ENCODE measurements at places on chromosomes 7 and 10.

DNA sequence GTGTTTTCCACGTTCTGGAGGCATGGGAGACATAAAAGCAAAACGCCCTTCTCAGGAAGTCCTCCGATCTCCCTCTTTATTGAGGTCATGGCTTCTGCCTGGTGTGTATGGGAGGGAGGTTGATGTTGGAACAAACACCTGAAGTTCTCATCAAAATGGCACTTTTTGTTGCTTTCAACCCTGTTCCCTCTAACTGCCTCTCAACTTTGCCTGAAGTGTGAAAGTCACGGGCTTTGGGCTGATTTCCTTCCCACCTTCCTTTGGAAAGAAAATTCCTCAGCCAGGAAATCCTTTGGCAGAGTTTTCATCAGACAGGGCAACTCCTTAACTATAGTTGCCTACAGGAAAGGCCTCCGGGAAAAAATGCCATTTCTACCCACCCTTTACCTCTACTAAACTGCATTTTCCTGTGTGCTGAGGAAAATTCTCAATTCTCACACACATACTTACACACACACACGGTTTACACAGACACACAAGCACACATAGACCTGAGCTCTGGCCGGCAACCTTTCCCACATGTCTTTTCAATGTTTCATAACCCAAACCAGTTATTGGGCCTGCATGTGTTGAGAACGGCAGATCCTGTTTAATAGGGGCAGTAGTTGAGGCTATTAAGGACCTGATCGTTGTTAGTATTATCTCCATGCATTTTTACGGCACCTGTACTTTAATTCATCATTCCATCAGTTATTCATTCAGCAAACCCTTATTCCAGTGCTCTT, 36.4 kb downstream of the CYP17A1 start:
- DNase-seq = no peak

- DNase-seq = no peak
Observed at GRCh38 chr7:50982626-50983025, 199.9 kb upstream of the GRB10 start.

GRCh38 chr10:14605231-14605925, 169.3 kb downstream of the FAM107B start:
- no peak for DNase-seq

GRCh38 chr10:113423981-113424721, 128.7 kb upstream of the HABP2 start:
- no peak for DNase-seq

DNA sequence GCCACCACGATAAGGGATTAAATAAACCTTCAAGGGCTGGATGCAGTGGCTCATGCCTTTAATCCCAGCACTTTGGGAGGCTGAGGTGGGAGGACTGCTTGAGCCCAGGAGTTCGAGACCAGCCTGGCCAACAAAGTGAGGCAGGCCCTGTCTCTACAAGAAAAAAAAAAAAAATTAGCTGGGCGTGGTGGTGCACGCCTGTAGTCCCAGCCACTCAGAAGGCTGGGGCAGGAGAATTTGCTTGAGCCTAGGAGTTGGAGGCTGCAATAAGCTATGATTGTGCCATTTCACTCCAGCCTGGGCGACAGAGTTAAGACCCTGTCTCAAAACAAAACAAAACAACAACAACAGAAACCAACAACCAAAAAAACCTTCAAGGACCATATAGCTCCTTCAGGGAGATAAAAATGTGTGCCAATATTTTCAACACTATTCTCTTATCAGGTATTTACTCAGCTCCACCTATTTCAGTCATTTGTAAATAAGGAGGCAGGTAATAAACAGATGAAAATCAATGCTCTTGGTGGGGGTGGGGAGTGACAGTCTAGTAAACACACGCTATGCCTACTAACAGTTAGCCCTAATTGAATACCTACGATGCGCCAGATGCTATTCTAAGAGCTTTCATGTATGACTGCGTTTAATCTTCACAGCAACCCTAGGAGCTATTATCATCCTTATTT, 13.2 kb downstream of the BAIAP2L1 start:
- no peak for DNase-seq

DNA sequence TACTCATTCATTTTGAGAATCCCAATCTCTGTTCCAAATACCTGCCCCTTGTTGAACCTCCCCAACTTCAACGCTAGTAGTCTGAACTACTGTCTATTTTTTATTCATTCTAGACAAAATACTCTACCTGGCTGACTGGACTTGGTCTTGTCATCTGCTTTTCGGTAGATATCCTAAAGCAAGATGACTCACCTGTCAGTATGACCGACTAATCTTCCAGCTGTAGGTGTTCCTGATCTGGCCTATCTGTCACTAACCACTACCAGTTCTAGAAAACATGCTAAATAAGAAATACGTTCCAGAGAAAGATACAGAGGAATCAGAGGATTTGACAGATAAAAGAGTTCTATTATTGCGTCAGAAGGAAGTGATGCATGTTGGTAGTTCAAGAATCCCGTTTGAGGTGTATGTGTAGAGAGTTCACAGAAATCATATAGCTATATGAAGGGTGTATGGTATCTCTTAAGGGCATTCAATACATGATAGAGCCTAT, 81.1 kb downstream of the IDE start:
- no peak for DNase-seq

DNA sequence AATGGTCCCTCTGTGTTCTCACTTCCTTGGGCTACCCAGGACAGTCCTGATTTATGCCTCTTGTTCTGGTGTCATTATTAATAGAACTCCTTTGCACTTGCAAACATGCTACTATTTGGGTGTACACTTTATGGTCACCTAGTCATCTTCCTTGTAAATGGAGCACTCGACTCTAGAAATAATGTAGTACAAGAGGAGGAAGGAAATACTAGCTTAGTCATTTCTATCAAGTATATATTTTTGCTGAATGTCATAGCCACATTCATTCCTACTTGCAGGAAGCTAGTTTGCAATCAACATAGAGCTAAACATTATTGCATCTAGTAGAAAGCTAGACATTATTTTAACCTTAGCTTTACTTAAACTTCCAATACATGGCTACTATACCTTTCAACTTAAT, 335.3 kb downstream of the MAGI2 start:
- DNase-seq = no peak

DNA sequence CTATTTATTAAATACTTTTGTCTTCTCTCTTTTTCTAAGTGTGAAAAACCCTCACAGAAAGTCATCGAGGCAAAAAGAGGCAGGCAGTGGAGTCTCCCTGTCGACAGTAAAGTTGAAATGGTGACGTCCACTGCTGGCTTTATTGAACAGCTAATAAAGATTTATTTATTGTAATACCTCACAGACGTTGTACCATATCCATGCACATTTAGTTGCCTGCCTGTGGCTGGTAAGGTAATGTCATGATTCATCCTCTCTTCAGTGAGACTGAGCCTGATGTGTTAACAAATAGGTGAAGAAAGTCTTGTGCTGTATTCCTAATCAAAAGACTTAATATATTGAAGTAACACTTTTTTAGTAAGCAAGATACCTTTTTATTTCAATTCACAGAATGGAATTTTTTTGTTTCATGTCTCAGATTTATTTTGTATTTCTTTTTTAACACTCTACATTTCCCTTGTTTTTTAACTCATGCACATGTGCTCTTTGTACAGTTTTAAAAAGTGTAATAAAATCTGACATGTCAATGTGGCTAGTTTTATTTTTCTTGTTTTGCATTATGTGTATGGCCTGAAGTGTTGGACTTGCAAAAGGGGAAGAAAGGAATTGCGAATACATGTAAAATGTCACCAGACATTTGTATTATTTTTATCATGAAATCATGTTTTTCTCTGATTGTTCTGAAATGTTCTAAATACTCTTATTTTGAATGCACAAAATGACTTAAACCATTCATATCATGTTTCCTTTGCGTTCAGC, 43.4 kb downstream of the TARP start:
- no peak for DNase-seq

- no peak for DNase-seq
Observed at GRCh38 chr7:70131817-70132216, 533.5 kb downstream of the AUTS2 start.

GRCh38 chr10:8633909-8634308, 579.4 kb downstream of the GATA3 start:
- no peak for DNase-seq

GRCh38 chr10:28300027-28300426, 2.8 kb downstream of the MPP7 start:
- DNase-seq = no peak

- DNase-seq = no peak
Observed at GRCh38 chr7:96322373-96322695, 436 bp upstream of the SLC25A13 start.

DNA sequence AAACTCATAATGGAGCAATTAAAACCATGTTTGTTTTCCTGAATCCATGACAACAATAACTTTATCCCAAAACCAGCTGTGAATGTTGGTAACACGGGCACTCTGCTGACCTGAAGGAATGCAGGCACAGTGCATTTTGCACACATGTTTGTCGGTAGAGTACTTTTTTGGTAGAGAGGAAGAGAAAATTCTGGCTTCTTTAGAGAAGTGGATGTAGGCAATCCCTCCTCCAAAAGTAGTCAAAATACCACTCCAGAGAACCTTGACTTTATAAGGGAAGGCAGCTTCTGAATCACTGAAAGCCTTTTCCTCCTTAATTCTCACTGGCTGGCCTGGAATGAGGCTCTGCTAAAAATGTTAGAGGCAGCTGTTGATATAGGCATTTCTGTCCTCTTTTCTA, 15.8 kb upstream of the ACTA2 start:
- DNase-seq = no peak

DNA sequence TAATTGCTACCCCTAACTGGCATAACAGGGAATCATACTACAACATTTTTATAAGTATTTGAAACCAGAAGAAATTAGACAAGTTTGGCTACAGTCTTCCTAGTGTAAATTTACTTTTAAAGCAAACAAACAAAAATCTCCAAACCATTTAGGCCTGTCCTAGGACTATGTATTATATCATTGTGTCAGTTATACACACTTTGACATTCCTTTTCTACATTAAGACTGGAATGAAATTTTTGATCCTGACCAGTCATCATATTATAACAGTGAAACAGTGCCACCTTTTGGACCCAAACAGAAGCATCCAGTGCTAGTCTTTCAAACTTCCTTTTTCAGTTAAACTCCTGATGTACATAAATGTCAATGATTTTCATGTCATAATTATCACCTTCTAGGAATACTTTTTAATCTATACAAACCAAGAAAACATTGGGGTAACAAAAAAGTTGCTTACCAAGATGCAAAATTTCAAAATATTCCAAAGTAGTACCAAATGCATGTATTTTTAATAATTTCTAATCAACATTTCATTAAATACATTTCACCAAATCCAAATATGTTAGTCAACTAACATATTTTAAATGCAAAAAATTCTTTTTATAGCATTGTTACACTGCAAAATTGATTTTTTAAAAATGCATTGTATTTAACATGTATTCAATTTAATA, 75.7 kb downstream of the IMMP2L start:
- no peak for DNase-seq

DNA sequence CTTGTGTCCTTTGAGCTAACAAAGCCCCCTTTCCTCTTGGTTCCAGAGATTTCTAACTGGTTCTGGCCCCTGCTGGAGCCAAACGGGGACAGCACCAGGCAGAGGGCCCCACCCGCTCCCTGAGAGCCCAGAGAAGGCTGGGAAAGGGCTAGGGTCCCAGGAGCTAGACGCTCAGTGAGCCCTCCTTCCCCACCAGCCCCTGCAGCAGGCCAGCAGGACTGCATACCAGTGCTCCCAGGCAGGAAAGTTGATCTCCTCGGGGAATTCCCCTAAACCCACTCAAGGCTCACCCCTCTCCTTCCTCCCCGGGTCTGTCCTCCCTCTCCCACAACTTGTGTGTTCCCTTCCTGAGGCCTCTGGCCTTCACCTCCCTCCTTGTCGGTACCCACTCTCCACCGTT, 47.7 kb downstream of the PAX2 start:
- DNase-seq = no peak

GRCh38 chr10:32150532-32151101, 94.4 kb upstream of the KIF5B start:
- no peak for DNase-seq

DNA sequence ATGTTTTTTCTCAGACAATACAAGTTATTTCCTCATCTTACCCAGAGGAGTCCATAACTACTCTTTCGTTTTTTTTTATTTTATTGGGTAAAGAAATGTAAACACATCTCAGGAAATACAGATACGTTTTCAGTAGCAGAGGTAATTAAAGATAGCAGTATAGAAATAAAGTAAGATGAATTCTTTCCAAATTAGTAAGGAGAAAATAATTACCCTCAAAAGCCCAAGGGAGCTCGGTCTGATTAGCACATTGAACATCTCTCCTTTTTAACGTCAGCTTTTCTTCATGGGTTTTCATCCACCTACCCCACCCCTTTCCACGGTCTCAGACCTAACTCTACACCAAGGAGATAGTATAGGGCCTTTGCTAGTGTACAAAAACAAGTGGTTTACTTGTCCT, 294.2 kb downstream of the GRID1 start:
- DNase-seq = no peak

DNA sequence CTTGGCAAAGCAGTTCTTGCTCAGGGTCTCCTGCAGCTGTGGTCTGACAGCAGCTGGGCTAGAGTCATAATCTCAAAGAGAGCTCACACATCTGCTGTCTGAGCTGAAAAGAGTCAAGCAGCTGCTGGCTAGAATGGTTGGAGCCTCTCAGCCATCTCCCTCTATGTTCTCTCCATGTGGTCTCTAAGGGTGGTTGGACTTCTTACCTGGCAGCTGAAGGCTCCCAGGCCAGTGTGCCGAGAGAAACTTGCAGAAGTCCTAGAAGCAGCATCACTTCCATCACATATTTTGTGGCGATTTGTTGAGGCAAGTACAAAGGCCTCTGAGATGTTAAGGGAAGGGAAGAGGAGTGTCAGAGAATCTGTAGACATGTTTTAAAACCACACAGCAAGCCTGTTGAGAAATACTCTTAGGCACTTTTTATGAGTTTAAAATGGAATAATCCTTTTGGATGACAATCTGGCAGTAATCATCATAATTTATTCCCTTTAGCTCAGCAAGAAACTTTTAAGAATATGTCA, 93.2 kb downstream of the REEP3 start:
- no peak for DNase-seq

DNA sequence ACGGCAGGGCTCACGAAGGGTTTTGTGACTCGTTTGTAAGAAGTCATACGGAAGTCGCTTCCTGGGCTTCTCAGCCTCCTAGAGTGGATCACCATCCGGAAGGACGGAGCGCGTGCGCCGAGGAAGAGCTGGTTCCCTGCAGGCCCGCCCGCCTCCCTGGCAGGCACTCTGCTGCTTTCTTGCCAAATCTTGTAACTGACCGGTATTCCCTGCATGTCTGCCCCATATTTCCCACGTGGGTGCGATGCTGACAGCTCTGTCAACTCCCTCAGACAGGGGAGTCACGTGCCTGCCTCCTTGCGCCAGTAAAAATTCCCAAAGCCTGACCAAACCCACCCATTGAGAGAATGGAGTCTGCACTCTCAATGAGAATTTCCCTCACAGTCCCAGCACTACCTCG, 12.7 kb downstream of the SHH start:
- no peak for DNase-seq

DNA sequence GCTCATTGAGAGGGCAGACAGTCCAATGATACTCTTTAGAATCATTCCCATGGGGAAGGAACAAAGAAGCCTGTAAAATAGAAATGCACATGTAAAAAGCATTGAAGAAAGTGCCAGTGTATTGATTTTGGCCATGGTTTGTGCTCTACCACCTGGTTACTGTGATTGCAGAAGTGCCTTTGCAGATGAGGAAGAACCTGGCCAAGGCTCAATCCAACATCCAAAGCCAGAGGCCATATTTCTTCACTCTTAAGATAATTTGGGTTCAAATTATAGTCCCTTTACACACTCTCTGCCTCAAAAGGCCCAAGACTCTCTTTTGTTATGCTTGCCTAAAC, 122.1 kb downstream of the EGFR start:
- DNase-seq = no peak

Data from stimulated activated CD8-positive, alpha-beta memory T cell treated with anti-CD3 and anti-CD28 coated beads, Interleukin-15, amount 100 ng/mL, for 1 hour (primary cell).